ENCODE measurements at places on chromosomes 7 and 10. TPM values are rescaled to one million over a fixed set of nuclear protein-coding genes. Genes with fewer than 3 reads are reported as not detected.

Gene LAMB4
- total RNA-seq: 0.22 TPM

Gene MYL10
- not detected for total RNA-seq

Gene NXPH1
- not detected for total RNA-seq

Gene ATOH7
- total RNA-seq: not detected

Gene GHRHR
- not detected for total RNA-seq
